ENCODE measurements at places on chromosomes 3 and 15. TPM values are rescaled to one million over a fixed set of nuclear protein-coding genes. Genes with fewer than 3 reads are reported as not detected.

TNNC1 gene
- 2.8 TPM for total RNA-seq

GRCh38 chr15:44545913-44546802 is 9.2 kb downstream of the EIF3J start:
- DNase-seq, result no peak

SLCO2A1 gene
- total RNA-seq, result 0.25 TPM

DNA sequence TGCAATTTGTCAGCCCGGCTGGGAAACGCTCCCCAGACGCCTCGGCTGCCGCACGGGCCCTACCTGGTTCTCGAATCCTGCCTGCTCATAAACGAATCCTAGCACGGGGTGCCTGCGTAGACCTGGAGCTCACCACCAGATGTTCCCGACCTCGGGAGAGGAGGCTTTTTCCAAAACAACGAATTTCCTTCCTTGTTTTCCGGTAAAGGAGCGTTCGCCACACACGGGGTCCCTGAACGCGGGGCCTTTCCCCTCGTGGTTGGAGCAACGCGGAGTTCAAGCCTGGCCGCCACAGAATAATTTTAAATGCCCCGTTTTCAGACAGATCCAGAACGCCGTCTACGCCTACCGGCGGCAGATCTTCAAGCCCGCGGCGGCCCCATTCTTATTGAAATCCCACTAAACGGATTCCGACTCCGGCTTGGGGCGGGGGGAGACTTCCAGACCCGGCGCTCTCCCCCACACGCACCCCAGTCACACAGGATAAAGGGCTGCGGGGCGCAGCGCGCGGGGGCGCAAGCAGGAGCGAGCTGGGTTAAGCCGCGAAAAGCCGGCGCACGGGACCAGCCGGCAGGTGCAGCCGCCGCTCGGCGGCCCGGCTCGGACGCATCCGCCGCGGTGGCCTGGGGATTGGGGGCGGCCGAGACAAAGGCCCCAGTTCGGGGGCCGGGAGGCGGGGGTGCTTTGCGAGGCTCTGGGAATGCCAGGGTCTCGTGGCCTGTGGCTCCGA is 895 bp downstream of the GATA2 start:
- DNase-seq, result no peak

OIP5 gene
- total RNA-seq, result 0.58 TPM

MUC4 gene
- total RNA-seq, result 0.03 TPM

- DNase-seq, result no peak
Observed at GRCh38 chr3:170024581-170024980, 13.2 kb upstream of the GPR160 start.

GRCh38 chr3:102225407-102226132 is 209.2 kb upstream of the ZPLD1 start:
- DNase-seq, result no peak

PFN2 gene
- total RNA-seq, result 7.4 TPM

DNA sequence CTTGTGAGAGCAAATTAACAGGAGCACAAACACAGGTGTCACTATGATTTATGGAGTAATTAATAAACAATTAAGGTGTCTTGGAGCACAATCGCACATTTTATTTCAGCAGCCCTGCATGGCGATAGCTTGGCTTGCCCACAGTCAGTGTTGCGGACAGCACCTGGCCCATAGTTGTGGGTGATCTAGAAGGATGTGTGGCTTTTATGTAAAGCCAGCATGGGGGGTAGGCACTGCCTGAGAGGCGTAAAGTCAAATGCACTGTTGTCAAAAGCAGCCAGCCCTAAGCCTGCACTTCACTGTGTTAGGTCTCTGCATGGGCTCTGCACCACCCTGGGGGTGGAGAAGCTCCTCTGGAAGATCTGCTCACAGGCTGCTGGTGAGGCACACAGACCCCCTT is 177.4 kb upstream of the PPP2R3A start:
- no peak for DNase-seq

DNAH12 gene
- 0.23 TPM for total RNA-seq

EPB42 gene
- not detected for total RNA-seq

DNA sequence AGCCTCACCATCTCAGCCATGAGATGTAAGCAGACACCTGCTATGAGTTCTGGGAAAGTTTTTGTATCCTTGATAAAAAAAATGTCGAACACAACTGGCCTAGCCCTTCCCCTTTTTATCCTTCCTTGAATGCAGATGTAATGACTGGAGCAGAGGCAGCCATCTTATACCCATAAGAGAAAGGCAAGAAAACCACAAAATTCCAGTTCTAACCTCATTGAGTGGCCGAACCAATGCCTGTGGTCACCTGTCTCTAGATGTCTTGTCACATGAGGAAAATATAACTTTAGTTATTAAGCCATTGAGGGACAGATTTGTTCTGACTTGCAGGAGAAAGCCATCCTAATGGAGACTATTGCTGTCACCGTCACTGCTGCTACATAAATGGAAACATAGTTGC is 80.4 kb upstream of the SLC6A6 start:
- no peak for DNase-seq

NOX5 gene
- not detected for total RNA-seq

DNA sequence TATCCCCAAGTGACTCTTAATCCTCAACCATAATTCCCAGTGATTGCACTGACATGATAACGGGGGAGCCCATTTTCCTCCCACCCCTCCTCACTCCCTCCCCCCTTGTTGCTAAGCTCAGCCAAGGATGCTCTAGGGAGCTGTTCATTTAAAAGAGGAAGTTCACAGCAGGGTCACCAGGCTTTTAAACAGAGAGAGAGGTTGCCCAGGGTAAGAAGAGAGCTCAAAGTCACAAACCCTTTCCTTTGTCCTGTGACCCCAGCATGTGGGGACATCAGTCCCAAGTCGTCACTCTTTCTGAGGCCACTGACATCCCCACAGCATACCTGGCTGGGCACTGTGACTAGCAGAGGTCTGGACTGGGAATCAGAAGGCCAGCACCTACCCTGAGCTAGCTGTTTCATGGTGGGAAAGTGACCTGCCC is 144.1 kb downstream of the RORA start:
- DNase-seq, result no peak

GRCh38 chr15:98804057-98804380 is 155.7 kb downstream of the IGF1R start:
- no peak for DNase-seq

NUDT16 gene
- 13.4 TPM for total RNA-seq

- no peak for DNase-seq
Observed at GRCh38 chr15:50304836-50305235, 39.3 kb upstream of the HDC start.

DNA sequence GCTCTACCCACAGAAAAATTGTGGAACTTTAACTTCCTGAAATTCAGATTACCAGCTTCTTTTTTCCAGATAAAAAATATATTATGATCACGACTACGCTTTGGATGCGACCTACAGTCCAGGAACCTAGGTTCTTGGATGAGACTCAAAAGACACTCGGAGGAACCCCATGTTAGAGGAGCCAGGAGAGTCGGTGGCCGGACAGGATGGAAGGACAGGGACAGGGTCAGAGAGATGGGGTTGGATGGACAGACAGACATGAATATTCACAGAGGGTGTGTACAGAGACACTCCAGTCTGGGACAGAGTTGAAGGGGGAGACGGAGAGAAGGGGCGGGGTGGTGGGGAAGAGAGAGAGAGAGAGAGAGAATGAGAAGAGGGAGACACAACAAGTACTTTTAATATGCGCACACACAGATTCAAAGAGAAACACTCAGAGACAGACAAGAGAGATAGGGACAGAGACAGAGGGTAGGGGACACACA is 9.5 kb downstream of the FAM3D start:
- DNase-seq, result no peak

CEMIP gene
- total RNA-seq, result not detected

APOD gene
- total RNA-seq, result not detected

GRCh38 chr15:70164156-70164900 is 66.6 kb upstream of the TLE3 start:
- no peak for DNase-seq

DNA sequence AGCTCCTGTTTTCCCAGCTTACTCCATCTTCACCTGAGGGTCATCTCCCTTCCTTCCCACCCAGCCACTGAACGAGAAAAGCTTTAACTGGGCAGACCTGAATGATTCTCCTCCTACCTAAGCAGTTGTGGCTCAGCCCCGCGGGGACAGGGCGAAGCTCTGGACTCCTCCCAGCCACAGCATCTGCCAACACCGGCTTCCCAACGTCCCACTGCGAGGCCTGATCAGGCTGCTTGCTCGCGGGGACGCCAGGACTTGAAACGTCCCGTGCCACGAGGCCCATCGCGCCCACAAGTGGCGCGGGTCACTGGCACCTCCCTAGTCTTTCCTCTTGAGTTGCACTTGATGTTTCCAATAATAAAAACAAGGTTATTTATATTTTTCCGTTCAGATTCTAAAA is at the start of gene SPATA16:
TSS of gene SPATA16 (minus strand) at position 250 of the 400 bp plus-strand sequence. CDS start 23,504 bp downstream, outside the sequence.
- no peak for DNase-seq

- no peak for DNase-seq
Observed at GRCh38 chr3:82002491-82002890, 241.0 kb upstream of the GBE1 start.

GRCh38 chr3:59320080-59320479 is 270.3 kb upstream of the CFAP20DC start:
- no peak for DNase-seq

GOLGA8J gene
- not detected for total RNA-seq

CLRN1 gene
- not detected for total RNA-seq

TSEN2 gene
- total RNA-seq, result 19.9 TPM

DNA sequence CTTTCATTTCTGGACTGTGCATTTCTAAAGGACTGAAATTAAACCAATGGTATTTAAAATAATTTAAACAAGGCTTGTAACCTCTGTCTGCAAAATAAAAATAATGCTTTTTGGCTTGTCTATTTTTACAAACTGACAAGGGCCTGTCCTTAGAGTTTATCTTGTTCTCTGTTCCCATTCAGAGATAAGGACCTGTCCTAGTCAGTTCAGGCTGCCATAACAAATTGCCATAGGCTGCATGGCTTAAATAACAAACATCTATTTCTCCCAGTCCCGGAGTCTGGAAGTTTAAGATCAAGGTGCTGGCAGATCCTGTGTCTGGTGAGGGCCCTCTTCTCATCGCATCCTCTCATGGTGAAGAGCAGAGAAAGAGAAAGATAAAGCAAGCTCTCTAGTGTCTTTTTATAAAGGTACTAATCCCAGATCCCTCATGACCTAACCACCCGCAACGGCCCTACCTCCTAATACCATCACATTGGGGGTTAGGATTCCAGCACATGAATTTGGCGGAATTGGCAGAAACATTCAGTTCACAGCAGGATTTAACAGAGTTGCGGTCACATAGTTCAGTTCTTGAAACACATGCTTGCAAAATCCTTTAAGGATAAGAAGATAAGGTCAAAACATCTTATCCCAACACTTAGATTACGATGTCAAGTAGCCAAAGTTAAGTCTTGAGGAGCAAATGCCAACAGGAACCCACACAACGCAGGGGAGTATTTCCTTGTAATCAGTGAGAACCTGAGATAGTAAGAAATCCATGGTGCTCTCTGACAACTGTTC is 17.8 kb downstream of the KBTBD8 start:
- DNase-seq, result no peak

DNA sequence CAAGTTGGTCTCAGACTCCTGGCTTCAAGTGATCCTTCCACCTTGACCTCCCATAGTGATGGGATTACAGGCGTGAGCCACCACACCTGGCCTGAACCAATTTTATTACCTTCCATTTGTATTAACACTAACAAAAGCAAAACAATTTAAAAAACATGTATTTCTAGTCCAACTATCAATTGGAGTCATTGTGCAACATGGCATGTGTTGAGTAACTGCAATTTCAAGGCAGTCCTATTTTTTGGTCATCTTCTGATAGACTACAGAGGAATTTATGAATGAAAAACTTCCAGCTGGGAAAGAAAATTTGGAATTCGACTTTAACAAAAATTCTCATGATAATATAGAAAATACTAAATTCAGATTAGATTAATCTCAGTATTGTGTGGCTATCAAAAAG is 16.8 kb downstream of the SPTSSB start:
- no peak for DNase-seq

- DNase-seq, result no peak
Observed at GRCh38 chr3:25468866-25469319, 40.8 kb downstream of the RARB start.

DNA sequence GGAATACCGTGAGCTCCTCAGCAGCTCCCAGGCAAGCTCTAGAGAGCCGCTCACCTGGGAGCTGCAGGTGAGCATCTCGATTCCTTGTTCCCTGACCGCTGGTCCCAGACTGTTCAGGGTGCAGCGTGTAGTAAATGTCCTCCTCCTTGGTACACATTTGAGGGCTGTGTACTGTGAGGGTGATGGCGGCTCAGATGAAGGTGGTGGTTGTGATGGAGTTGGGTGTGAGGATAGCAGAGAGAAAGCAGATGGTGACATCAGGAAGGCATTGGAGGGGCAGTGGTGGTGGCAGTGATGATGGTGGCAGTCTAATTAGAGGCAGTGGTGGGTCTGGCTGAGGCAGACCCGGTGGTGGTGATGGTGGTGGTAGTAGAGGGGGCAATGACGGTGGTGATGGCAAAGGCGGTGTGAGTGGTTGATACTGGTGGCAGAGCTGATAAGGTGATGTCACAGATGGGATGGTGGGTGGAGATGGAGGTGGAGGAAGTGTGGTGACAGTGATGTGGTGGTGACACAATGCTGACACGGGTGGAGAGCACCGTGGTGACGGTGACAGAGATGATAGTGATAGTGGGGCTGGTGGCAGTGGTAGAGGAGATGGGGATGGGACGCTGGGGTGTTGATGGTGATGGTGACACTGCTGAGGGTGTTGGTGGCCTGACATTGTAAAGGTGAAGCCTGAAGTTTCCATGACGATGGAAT is at the start of gene DNAJB8:
TSS of gene DNAJB8 (minus strand) at position 51 of the 702 bp plus-strand sequence. CDS start 3,645 bp downstream, outside the sequence.
- peak; percentile 20 for DNase-seq

CA12 gene
- total RNA-seq, result not detected

PRKAR2A gene
- total RNA-seq, result 51.8 TPM

GRCh38 chr15:78999636-79000035 is 54.8 kb upstream of the CTSH start:
- no peak for DNase-seq

DISP2 gene
- 0.23 TPM for total RNA-seq

GRCh38 chr3:33430061-33430460 is 10.1 kb downstream of the UBP1 start:
- DNase-seq, result no peak

TIMP4 gene
- total RNA-seq, result not detected

Data from T-cell (primary cell).